ENCODE measurements at places on chromosomes 7 and 10.
A peak's percentile ranks its signal among the peaks of the same experiment; 100 is the strongest.

- H3K36me3 ChIP-seq: no peaks in the 10 kb centered on the region
- H3K4me3 ChIP-seq: no peak overlapping the region
- H3K27me3 ChIP-seq: peaks cover 40% of the 10 kb centered on the region
- H3K4me1 ChIP-seq: no peaks in the 10 kb centered on the region
- H3K27ac ChIP-seq: no peak overlapping the region
These were observed 160.3 kb downstream of the PAXIP1 start for GRCh38 chr7:154842591-154842990.

GRCh38 chr7:150586785-150587152, 19.6 kb downstream of the GIMAP4 start:
- no peak for DNase-seq
- H3K4me3 ChIP-seq: no peak overlapping the region
- H3K27me3 ChIP-seq: no peaks in the 10 kb centered on the region
- peak overlapping the region; percentile 1 for H3K27ac ChIP-seq

DNA sequence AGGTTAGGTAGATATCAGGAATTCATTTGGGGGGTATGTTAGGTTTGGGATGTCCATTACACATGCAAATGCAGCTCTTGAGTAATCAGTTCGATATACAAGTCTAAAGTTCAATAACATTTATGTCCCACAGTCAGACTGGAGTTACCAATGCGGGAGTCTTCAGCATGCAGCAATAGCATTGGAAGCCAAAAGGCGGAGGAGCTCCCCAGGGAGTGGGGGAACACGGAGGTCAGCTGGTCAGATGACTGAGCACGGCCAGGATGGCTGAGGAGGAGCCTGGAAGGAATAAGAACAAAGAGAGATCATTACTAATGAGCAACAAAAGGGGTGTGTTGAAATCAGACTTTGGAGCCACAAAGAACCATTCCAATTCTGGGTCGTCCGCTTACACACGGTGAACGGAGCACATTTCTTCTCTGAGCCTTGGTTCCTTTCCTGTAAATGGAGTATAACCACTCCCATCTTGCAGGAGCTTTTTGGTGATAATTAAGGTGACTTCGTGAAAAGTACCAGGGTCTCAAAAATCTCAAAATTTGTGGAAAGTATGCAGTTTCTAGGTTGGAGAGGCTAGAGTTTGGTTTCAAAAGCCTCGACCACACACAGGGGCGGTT, 478 bp upstream of the ZNF22 start:
- H3K4me3 ChIP-seq: peak overlapping the region; percentile 82
- peak overlapping the region; percentile 67 for H3K27ac ChIP-seq
- no peak for DNase-seq
- no peaks in the 10 kb centered on the region for H3K27me3 ChIP-seq
- peaks cover 2% of the 10 kb centered on the region for H3K36me3 ChIP-seq

DNA sequence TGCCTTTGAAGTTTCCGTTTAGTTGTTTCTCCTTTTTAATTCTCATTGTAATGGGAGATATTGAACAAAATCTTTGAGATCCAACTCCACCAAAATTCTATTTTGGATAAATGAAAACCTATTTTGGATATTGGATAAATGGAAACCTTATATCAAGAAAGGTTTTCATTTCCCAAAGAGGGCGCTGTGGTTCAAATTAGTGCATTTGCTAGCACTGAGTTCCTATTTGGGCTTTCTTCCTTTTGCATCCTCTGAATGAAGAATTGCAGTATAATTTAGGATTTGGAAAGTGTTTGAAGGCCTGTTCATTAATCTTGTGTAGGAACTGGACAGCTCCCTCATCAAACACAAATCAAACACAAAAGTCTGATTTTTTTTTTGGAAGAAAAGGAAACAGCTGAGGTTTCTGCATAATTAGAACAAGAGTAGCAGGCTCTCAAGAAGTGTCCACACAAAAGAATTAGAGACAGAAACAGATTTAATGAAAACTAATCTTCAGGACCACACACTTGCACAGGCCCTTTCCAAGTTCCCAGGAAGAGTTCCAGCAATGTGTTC, 80.8 kb upstream of the KLF14 start:
- DNase-seq: no peak
- no peaks in the 10 kb centered on the region for H3K36me3 ChIP-seq
- no peak overlapping the region for H3K4me3 ChIP-seq

DNA sequence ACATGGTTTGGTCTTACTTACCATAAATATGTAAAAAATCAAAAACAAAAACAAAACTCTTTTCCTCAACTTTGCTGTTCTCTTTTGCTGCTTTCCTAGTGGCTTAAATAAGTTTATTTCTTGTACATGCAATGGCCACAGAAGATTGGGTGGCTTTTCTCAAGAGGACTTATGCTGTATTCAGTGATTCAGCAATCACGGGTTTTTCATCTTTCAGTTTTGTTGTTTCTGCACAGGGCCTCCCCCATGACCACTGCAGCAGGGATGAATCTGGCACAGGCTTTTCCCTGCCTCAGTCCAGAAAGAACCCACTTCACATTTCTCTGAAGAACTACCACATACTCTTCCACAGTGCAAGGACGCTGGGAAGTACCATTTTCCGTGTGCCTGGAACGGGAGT, 355.0 kb downstream of the RNLS start:
- no peaks in the 10 kb centered on the region for H3K4me1 ChIP-seq
- peaks cover 2% of the 10 kb centered on the region for H3K36me3 ChIP-seq
- no peak overlapping the region for H3K27ac ChIP-seq
- H3K27me3 ChIP-seq: no peaks in the 10 kb centered on the region
- H3K4me3 ChIP-seq: no peak overlapping the region

GRCh38 chr7:154200241-154200640, 148.0 kb downstream of the DPP6 start:
- no peaks in the 10 kb centered on the region for H3K36me3 ChIP-seq
- no peaks in the 10 kb centered on the region for H3K27me3 ChIP-seq
- no peak overlapping the region for H3K4me3 ChIP-seq

GRCh38 chr10:86594535-86594934, 59.8 kb upstream of the OPN4 start:
- no peaks in the 10 kb centered on the region for H3K4me1 ChIP-seq
- no peaks in the 10 kb centered on the region for H3K27me3 ChIP-seq
- no peak for DNase-seq

GRCh38 chr10:60604342-60604741, 173.9 kb upstream of the CDK1 start:
- no peak for DNase-seq
- H3K4me3 ChIP-seq: no peak overlapping the region
- H3K27me3 ChIP-seq: no peaks in the 10 kb centered on the region
- peaks cover 2% of the 10 kb centered on the region for H3K36me3 ChIP-seq

DNA sequence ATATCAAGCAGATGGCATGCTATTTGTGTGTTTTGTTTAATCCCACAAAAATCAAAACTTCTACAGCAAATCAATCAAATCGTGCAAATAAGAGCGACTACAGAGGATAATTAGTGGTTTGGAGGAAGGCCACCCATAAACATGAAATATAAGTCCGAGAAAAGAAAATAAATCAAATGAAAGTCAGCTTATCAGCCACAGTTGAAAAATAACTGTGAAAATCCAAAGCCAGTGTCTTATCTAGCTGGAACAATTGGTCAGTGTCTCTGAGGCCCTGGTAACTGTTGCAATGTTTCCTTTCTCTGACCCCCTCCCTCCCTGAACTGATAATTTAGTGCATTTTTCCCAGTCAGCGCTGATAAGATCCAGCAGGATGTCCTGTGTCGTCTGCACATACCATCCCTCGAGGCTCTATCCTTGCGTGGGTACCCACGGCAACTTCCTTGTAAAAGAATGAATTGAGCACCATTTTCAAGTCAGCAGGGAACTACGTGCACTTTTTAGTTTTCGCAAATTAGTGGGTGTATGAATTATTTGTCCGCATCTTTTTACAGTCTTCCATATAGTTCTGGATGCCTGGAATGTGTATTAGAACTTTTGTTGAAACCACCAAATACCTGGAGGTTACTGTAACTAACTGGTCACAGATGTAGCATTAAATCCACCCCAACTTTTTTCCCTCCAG, 10.8 kb upstream of the JCAD start:
- no peaks in the 10 kb centered on the region for H3K4me1 ChIP-seq
- no peak overlapping the region for H3K4me3 ChIP-seq
- DNase-seq: no peak
- peaks cover 26% of the 10 kb centered on the region for H3K27me3 ChIP-seq
- H3K27ac ChIP-seq: no peak overlapping the region
- H3K36me3 ChIP-seq: no peaks in the 10 kb centered on the region

DNA sequence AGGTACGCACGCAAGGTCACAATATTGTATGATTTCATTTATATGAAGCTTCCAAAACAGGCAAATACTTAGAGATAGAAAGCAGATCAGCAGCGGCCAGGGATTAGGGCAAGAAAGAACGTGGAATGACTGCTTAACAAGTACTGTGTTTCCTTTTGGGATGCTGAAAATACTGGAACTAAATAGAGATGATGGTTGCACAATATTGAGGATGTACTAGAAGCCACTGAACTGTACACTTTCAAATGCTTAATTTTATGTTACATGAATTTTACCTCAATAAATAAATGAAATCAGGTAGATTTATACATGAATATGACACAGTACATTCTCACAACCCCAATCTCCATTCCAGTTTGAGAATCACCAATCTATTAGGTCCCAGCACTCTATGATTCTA, 15.6 kb downstream of the SEM1 start:
- H3K4me3 ChIP-seq: no peak overlapping the region
- H3K36me3 ChIP-seq: peaks cover 2% of the 10 kb centered on the region
- no peaks in the 10 kb centered on the region for H3K27me3 ChIP-seq
- H3K27ac ChIP-seq: no peak overlapping the region
- H3K4me1 ChIP-seq: peaks cover 21% of the 10 kb centered on the region

DNA sequence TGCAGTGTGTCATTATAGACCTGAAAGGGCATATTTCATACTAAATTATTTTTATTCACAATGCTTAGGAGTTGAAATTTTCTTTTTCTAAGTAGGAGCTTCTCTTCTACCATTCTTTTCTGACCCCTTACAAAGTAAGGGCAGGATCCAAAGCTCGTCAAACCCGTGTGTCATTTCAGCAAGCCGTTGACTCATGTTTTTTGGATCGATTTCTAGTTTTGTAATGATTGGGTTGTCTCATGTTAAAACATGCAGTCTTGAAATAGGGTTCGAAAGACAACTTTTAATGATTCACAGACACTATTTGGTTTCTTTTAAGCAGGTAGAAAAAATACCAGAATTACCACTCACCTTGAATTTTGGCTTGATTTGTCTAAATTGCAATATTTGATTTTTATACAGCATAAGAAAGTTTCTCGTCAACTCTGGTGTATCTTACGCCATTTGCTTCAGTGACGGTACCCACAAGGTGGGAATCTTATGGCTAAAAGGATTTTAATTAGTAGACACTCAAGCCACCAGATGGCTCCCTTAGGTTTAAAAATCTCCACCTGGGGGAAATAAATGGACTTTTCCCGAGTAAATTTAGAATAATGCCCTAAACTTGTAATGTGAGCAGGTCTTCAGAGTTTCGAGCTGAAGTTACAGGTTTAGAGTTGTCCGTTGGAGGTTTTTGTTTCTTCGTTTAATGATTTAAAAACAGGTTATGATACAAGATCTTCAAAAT, 283.4 kb downstream of the CCDC3 start:
- no peak overlapping the region for H3K27ac ChIP-seq
- peaks cover 3% of the 10 kb centered on the region for H3K36me3 ChIP-seq
- DNase-seq: no peak
- H3K4me3 ChIP-seq: no peak overlapping the region

GRCh38 chr10:120365872-120366271, 91.2 kb upstream of the PLPP4 start:
- no peak overlapping the region for H3K27ac ChIP-seq
- DNase-seq: no peak
- H3K4me1 ChIP-seq: peaks cover 2% of the 10 kb centered on the region
- H3K27me3 ChIP-seq: peaks cover 29% of the 10 kb centered on the region
- H3K4me3 ChIP-seq: no peak overlapping the region

DNA sequence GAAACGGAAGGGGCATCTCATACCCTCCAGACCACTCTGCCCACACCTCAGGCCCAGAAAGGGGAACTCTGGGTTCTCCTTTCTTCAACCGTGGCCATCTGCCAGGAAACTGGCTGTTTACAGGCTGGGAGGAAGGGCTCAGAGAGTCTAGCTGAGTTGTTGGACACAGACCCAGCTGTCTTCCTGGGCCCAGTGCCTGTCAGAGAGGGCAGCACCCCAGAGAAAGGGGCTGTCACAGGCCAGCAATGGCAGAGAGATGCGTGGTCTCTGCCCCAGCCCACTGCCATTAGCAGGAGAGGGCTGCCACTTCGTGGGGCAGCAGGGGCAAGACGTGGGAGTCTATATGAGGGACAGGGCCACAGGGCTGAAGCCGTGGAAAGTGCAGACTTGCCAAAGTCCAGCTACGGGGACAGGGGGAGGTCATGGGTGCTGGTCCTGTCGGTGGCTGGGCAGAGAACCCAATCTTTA, 11.0 kb downstream of the GRID1 start:
- no peaks in the 10 kb centered on the region for H3K36me3 ChIP-seq
- H3K4me1 ChIP-seq: peaks cover 5% of the 10 kb centered on the region
- no peak overlapping the region for H3K27ac ChIP-seq
- peaks cover 50% of the 10 kb centered on the region for H3K27me3 ChIP-seq

GRCh38 chr10:71581376-71581775, 138.2 kb downstream of the C10orf105 start:
- peaks cover 4% of the 10 kb centered on the region for H3K4me1 ChIP-seq
- no peak overlapping the region for H3K4me3 ChIP-seq
- H3K36me3 ChIP-seq: no peaks in the 10 kb centered on the region
- DNase-seq: no peak

GRCh38 chr10:30029164-30029871, 30.1 kb downstream of the JCAD start:
- H3K27me3 ChIP-seq: peaks cover 50% of the 10 kb centered on the region
- peak overlapping the region; percentile 75 for H3K4me3 ChIP-seq
- DNase-seq: no peak
- H3K4me1 ChIP-seq: peaks cover 21% of the 10 kb centered on the region
- no peak overlapping the region for H3K27ac ChIP-seq

DNA sequence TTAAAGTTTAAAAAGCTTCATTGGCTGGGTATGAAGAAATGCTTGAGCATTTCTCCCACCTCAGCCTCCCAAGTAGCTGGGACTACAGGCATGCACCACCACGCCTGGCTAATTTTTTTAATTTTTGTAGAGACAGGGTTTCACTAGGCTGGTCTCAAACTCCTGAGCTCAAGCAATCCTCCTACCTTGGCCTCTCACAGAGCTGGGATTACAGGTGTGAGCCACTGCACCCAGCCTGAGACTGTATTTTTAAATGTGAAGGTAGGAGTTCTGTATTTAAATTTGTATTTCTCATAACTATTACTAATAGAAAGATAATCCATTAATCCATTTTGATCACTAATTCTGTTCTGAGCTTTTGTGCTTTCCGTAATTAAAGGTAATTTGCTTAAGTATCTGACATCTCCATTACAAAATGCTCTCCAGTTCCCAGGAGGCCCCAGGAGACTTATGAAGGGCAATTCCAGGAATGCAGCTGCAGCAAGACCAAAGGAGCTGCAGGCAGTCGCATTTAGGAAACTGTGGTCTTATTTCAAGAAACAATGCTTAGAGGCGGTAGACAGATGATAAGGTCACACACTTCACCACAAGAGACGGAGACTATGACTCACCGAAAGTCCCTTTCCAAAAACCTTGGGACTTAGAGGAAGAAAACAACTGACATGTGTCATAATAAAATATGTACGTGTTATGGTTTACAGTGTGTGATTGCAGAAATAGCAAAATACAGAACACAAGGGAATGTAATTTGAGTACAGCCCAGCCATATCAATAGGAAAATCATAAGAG, 23.3 kb downstream of the YAE1 start:
- H3K27ac ChIP-seq: peak overlapping the region; percentile 95
- no peaks in the 10 kb centered on the region for H3K36me3 ChIP-seq
- no peak for DNase-seq
- H3K4me3 ChIP-seq: peak overlapping the region; percentile 67
- peaks cover 14% of the 10 kb centered on the region for H3K4me1 ChIP-seq

GRCh38 chr7:105610165-105610930, 29.1 kb upstream of the EFCAB10 start:
- H3K27ac ChIP-seq: peak overlapping the region; percentile 3
- H3K4me3 ChIP-seq: no peak overlapping the region
